ENCODE measurements at places on chromosomes 1 and 21.

- no peak for DNase-seq
These were observed 31.2 kb upstream of the COL6A2 start for GRCh38 chr21:46066591-46067331.

- no peak for DNase-seq
These were observed 43.4 kb downstream of the IGSF5 start for GRCh38 chr21:39788383-39788782.

DNA sequence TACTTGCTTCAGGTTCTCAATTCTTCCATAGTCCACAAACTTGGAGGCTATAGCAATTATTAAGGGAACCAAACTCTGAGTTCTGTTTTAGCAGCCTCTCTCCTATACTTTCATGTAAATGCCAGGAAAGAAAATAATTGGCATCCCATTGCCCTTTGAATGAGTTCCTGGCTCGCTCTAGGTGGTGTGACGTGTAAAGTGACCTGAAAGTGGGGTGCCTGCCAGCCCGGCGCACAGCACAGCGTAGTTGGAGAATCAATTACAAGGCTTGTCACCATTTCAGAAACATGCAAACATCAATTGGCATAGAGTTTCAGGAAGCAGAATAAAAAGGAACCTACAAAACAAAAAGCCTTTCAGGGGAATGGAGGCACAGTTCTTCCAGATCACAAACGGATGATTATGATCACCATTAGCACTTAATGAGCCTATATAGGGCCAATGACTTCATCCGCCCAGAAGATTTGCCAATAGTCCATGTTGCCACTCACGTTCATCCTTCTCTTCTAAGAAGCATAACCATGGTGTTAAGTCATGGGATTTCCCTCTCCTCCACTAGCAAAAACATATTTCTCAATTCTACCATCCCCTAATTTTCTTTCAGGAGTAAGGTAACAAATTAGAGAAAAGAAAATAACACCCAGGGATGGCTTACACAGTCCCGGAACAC, 354.6 kb upstream of the ADGRL2 start:
- no peak for DNase-seq

DNA sequence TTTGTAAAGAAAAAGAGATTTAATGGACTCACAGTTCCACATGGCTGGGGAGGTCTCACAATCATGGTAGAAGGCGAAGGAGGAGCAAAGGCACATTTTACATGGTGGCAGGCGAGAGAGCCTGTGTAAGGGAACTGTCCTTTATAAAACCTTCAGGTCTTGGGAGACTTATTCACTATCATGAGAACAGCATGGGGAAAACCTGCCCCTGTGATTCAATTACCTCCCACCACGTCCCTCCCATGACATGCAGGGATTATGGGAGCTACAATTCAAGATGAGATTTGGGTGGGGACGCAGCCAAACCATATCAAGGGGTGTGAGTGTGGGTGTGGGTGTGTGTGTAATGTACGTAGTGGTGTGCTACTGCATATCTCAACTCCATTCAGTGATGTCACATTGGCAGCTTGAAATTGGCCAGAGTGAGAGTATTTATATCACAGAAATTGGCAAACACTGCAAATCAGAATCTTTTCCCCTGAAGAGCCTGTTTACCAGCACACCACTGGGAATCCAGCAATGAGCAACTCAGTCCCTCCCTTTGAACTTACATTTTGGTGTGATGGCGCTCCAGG, 5.4 kb downstream of the ARHGEF10L start:
- DNase-seq, result peak; percentile 40

- no peak for DNase-seq
These were observed 34.4 kb upstream of the RNF19B start for GRCh38 chr1:32998997-32999396.

GRCh38 chr21:28953247-28953646, 39.4 kb downstream of the LTN1 start:
- no peak for DNase-seq

GRCh38 chr1:16178596-16179497, 23.0 kb upstream of the EPHA2 start:
- no peak for DNase-seq

- DNase-seq, result no peak
These were observed 133.0 kb downstream of the URB2 start for GRCh38 chr1:229759037-229759435.

- DNase-seq, result no peak
These were observed 91.5 kb downstream of the TENT5C start for GRCh38 chr1:117697220-117697781.

DNA sequence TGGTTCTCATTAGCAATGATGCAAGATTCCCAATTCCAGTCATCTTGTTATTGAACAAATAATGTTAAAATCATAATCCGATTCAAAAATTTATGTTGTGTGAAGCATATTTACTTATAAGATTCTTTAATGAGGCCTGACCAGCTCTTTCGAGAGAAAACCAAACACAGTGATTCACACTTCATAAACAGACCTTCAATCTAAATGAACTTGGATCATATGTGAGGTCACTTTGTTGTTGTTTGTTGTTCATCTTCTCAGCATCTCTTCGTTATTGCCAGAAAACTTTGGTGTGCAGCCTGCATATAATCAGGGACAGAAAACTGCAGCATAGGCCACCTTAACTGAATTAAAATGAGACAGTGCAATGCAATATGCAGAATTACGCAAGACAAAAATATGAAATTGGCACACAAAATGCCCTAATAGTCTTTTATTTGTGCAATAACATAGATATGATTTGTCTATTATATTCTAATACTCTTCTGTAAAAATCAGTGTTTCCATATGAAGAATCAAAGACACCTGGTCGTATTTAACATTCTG, 30.1 kb downstream of the NCAM2 start:
- DNase-seq, result no peak

DNA sequence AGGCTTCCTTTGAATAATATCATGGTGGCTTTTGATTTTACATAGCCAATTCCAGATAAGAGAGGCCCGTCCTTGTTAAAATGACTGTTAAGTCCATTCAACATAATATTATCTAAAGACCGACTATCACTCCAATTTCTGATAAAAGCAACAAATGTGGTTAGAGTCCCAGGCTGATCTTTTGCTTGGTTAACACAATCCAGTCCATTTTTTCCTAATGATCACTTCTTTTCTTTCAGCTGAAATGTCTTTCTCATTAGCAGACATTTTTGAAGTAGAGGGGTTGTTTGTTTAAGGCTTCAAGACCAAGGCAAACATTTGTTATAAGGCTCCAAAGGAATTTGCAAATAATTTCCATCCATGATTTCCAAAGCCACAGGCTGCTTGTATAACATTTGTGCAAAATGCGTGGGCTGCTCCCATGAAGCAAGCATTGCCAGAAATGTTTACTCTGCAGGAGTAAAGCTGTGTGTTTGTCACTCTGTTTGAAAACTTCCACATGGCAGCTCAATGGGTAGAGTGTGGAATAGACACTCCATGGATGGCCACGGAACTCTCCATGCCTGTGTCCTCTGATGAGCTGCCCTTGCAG, 111.5 kb downstream of the PSMG1 start:
- DNase-seq, result no peak

DNA sequence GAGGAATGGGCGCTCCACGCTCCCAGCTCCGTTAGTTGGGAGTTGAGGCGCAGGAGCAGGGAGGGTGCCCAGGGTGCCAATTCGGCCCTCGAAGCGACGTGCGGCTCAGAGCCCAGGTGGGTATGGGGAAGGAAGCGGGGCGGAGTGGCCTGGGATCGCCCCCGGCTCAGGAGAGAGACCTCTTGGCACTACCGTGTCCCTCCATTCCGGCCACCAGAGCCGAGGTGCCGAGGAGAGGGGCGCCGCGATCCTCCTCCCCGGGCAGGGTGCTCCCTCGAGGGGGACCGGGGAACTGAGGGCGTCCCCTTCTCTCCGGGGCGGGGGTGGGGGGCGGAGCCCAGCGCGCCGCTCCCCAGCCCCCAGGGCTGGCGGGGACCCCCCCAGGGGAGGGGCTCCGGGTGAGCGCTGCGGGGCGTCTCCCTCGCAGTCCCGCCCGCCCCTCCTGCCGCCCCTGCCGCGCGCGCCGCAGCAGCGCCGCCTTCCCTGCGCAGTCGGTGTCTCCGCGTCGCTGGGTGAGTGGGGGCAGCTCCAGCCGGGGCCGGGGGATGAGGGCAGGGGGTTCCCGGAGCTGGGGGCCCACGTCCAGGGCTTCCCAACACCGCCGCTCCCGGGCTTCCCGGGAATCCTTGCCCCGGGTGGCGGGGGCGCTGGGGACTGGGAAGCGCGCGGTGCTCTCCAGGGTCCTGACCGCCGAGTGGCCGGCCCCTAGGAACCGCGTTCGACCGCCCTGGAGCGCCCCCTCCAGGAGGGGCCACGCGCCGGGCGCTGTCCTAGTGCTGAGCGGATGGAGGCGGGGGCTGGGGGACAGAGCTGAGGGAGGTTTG, at the start of gene HPCA:
HPCA (plus strand) TSS at position 488 of the 824 bp plus-strand sequence. CDS start 2,408 bp downstream, outside the sequence.
- peak; percentile 57 for DNase-seq

DNA sequence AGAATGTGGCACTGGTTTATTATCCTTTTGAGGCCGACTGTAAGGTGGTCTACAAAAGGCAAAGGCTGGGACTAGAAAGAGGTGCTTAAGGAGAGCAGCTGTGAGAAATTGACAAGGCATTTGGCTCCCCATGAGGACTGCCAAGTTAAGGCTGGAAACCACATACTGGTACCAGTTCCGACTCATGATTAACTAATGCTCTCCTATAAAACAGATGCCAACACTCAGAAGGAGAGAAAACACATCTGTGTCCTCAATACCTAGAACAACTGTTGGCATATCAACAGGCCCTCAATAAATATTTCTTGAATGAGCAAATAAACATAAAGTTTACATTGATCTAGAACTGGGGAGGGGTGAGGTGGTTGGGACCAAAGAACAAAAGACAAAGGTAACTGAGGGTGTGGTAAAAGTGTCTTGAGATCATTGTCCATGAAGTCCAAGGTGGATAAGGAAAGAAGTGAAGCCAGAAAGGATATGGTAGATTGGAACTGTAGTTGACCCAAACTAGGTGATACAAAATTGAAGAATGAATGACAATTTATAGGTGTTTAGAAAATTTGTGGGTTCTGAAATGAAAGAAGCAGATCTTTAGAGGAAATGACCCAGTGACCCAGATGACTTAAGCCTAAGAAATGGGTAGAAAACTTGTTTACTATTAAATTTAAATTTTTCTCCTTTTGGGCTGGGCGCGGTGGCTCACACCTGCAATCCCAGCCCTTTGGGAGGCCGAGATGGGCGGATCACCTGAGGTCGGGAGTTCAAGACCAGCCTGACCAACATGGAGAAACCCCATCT, 16.9 kb upstream of the MCL1 start:
- DNase-seq, result no peak

DNA sequence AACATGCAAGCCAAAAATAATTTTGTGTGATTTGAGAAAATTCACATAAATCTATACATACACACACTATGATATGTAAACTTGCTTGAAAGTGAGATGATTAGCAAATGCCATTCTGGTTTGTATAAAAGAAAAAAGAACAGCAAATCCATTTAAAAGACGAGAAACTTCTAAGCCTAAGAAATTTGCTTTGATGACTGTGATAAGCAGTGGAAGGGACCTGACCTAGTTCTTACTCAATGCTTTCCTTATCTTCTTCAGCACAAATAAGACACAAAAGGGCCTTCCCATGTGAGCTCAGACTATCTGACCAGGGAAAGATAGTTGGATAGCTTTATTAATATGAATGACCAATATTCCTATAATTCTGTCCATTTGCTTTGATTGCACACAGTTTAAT, 25.3 kb upstream of the NMNAT2 start:
- no peak for DNase-seq

GRCh38 chr1:145846201-145846612, 777 bp downstream of the NUDT17 start:
- DNase-seq, result peak; percentile 34

DNA sequence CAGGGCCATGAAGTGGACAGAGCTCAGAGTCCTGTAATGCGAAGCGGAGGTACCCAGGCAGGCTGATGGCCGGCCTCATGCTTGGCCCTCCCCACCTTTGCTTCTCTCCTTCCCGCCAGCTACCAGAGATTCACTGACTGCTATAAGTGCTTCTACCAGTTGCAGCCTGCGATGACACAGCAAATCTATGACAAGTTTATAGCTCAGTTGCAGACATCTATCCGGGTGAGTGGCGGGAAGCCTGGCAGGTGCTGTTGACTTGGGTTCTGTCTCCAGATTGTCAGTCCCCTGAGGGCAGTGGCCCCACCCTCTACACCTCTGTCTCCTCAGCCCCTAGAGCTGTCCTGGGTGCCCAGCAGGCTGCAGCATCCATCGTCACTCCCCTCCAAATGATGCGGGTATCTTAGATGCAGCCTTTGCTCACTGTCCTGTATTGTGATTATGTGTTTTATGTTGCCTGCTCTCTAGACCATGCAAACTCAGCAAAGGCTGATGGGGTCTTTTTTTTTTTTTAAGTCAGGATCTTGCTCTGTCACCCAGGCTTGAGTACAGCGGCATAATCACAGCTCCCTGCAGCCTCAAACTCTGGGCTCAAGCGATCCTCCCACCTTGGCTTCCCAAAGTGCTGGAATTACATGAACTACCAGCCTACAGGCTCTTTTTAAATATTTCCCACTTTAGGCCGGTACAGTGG, 9.6 kb upstream of the BGLAP start:
- DNase-seq, result no peak
